Tibial nerve (tissue), 4 donors: ENCODE measurements at places on chromosomes 7 and 10.

- no peak for DNase-seq
These were observed 694 bp downstream of the RBM20 start for GRCh38 chr10:110644598-110645462.

DNA sequence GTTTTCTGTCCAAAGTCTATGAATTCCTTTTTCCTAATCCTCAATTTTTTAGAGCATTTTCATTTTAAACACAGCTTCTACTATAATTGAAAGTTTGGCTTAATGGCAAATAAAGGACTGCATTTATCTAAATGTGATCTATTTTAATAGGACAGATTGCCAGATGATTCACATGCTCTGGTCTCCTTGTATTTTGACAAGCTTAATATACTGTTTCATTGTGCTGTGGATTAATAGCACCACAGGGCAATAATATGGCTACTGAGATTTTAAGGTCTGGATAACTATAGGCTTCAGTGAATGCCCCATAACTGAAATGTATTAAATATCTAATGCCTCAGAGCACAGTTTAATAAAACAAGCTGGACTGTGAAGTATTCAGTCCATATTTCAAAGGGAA is 1362.8 kb downstream of the XPNPEP1 start:
- no peak for DNase-seq

DNA sequence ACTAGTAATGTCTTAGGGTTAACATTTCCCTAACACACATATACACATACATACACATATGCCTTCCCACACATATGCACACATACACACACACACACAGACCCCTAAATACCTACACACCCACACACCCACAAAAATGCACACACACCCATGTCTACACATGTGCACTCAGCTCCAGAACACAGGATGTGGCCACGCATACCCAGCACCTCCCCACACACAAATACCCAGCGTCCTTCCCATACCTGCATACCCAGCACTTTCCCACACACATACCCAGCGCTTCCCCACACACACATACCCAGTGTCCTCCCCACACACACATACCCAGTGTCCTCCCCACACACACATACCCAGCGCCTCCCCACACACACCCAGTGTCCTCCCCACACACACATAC is 534.9 kb downstream of the DNAJB6 start:
- DNase-seq = no peak

- no peak for DNase-seq
These were observed 156.6 kb downstream of the RPS24 start for GRCh38 chr10:78190051-78190825.

DNA sequence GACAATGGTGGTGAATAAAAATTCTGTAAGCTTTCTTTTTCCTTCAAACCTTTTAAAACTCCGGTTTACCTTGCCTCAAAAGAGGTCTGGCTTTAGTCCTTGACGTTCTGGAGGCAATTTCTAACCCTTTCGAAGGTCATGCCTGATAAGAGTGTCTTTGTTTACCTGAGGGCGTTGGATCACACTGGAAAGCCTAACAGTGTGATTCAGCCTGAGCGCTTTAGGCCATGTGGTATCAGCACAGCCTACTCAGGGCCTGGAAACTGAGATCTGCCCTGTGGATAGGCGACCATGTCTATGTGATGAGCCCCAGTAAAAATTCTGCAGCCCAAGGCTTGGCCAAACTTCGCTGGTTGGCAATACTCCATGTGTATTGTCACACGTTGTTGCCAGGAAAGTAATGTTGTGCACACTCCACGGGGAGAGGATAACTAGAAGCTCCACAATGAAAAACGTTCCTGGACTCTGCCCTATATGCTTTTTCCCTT is 10.7 kb downstream of the CCDC6 start:
- no peak for DNase-seq

- no peak for DNase-seq
These were observed 429.9 kb upstream of the KLF6 start for GRCh38 chr10:4214908-4215307.

DNA sequence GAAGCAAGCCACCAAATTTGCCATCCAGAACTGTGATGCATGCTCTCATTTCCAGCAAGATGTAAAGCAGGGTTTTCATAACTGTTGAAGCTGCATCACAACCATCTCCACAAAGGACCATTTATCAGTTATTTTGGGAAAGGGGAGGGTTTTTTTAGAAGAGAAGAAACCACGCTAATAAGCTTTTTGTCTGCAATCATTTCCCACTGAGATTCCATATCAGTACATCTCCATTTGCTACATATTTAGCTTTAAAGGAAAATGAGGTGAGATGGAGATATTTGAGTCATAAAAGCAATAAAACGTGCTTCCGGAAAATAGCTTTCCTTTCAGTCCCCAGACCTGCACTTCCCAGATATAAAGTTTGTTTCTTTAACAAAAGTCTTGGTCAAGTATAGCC is 258.2 kb downstream of the FRMD4A start:
- DNase-seq = no peak

GRCh38 chr7:5584096-5584495 is 160.5 kb upstream of the TNRC18 start:
- DNase-seq = no peak

DNA sequence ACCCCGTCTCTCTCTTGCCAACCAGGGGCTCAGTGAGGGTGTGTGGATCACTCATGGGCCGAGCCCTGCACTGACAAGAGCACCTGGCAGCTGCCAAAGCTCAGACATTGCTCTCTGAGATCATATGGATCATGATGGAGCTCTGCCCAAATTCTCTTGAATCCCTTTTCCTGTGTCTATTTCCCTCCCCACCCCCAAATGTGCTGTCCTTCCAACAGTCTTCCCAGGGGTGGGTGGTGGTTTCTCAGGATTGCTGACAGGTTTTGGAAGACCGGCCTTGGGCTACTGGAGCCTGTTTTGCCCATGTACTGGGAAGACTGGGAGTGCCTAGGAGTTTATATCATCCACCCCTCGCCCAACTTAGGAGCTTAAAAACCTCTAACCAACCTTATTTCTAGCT is 10.5 kb downstream of the ARHGAP22 start:
- no peak for DNase-seq

DNA sequence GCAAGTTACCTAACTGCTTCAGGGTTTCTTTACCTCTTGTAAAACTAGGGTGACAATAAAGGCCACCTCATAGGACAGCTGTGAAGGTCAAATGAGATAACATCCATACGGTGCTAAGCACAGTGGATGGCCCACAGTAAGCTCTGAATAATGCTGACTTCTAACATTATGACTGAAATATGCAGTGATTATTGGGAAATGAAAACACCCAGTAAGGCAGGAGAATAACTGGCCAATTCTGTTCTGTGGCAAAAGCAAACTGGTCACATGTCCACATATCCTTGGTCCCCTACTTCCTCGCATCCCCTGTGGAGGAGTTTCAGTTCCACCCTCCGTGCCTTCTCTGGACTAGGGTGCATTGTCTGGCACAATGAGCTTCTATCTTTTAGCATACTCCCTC is 1.4 kb downstream of the CUBN start:
- no peak for DNase-seq

GRCh38 chr10:28668363-28669226 is 8.7 kb upstream of the BAMBI start:
- peak; percentile 40 for DNase-seq

- no peak for DNase-seq
These were observed 213.4 kb downstream of the KCNMA1 start for GRCh38 chr10:77424257-77424656.

DNA sequence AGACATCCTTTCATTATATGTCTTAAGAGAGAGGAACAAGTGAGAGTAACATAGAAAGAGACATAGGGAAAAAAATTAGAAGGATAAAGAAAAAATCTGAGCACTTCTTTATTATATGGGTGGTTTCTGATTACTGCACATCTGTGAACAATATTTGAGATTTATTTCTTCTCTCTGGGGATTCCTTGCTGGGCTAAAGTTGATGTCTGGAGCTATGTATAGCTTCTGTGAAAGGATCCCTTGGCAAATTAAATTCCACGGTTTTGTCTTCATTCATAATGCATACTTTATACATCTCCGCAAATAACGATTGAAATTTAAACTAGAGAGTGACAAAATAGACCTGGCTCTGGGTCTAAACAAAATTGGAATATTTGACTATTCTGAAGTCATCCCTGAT is 232.2 kb upstream of the CTBP2 start:
- no peak for DNase-seq

GRCh38 chr7:483656-484355 is 35.8 kb downstream of the PDGFA start:
- DNase-seq = no peak

DNA sequence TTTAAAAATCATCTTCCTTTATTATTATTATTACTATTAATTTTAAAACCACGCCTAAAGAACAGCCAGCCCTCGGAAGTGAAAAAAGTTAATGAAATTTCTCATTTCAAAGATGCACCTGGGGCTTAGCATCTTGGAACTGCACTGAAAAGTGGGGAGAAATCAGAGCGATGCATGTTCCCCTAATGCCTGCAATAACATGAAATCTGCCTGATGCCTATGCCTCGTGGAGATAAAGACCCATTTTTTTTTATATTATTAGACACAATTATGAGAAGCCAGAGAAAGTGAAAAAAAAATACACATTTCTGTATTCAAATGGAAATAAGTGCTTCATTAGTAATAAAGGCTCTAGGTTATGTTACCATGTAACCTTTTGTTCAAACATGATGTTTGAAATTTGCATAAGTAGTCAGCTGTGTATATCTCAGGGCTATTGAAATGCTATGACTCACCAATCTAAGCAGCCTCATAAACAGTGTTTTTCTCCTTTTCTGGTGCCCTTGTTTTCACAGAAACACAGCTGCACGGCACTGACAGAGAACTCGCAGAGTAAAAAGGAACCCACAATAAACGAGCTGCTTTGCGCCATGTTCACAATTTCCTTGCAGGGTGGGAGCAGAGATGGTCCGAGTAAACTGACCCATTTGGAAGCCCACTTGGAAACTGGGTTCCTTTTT is 175.8 kb upstream of the PRKCQ start:
- DNase-seq = no peak

DNA sequence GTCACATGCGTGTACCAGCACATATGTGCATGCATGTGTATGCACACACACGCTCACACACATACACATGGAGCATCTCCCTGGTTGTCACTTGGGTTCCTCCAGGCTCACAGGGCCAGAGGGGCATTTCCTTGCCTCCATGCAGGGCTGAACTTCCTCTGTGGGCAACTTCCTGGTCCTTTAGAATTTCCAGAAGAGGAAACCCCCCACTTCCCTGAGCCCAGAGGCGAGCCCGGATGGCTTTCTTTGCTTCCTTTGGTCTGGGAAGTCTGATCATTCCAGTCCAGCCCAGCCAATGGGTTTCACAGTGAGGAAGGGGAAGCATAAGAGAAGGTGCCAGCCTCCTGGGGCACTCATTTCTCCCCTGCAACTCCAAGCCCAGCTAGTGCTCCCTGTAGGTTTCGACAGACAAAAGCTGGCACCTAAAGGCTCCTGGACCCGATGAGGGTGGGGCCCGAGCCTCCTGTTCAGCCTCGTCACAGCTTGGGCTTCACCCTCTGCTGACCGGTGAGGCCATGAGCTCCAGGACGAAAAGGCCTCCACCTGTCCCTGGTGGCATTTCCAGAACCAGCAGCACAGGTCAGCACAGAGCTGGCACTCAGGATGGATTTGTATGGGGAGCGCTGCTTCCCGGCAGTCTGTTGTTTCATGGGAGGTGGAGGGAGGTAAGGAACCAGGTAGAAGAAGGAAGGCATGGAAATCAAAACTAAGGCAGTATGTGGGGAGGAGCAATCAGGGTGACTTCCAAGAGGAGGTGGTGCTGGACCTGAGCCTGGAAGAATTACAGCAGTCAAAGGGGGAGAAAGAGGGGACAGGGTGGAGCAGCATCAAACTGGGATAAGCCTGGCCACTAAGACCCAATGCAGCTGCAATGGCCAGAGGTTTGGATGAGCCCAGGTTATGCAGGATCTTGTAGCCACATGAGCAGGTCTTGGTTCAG is 23.7 kb downstream of the BTBD16 start:
- DNase-seq = no peak

DNA sequence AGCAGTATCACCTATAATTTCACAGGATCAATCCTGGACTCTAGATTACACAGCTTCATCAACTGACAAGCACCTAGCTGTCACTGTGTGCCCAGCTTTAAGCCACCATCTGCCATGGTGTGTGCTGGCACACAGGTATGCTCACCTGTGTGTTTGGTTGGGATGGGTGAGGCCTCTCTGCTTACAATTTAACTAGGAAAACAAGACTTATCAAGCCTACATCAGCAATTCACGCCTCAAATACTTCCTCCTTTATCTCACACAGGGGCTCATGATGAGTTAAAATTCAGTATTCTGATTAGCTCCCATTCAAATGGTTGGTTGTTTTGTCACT is 608.2 kb downstream of the PARD3 start:
- no peak for DNase-seq

- DNase-seq = no peak
These were observed 60.2 kb upstream of the NRG3 start for GRCh38 chr10:81814842-81815241.

DNA sequence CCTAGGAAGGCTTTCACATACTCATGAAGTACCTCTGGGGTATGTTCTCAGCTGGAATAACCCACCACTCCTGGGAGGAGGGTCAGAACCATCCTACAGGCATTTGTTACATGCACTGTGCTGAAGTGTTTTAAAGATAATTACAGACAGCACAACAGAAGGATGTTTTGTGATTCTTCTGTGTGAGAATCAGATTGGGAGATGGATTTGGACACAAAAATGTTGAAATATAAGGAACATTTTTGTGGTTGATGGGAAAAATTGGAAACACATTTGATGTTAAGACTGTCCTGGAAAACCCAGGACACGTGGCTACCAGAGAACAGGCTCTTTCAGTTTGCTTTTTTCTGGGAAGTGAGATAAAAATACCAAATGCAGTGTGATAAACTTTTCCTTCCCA is 61.4 kb downstream of the BICC1 start:
- no peak for DNase-seq

- DNase-seq = no peak
These were observed 5.4 kb downstream of the LRWD1 start for GRCh38 chr7:102469972-102470825.

DNA sequence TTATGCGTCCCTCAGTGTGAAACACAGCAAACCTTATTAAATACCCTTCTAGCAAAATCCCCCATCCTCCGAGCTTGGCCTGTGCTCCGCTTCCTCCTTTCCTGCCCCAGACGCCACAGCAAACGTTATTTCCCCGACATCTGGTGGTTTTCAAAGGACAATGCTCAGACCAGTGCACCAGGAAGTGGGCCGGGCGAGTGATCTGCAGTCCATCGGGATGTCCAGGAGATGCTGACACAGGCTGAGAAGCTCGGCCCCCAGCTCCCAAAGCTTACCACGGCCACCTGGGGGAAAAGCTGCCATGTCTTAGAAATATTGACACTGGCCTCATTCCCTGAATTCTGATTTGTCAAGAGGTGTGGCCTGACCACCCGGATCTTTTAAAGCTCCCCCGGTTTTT is 129.5 kb downstream of the PTPRN2 start:
- DNase-seq = no peak

GRCh38 chr7:2008101-2008935 is 224.4 kb downstream of the MAD1L1 start:
- DNase-seq = no peak

GRCh38 chr7:44290252-44290620 is 35.2 kb downstream of the CAMK2B start:
- no peak for DNase-seq

- DNase-seq = no peak
These were observed 38.9 kb downstream of the TMEM229A start for GRCh38 chr7:123993996-123994395.

GRCh38 chr10:3747984-3748383 is 37.0 kb downstream of the KLF6 start:
- DNase-seq = no peak
